ENCODE measurements at places on chromosomes 6 and 20.

- DNase-seq, result no peak
Measured at GRCh38 chr6:54048782-54049181, 62.5 kb upstream of the MLIP start.

- no peak for DNase-seq
Measured at GRCh38 chr20:61510778-61511330, 258.8 kb downstream of the CDH4 start.

DNA sequence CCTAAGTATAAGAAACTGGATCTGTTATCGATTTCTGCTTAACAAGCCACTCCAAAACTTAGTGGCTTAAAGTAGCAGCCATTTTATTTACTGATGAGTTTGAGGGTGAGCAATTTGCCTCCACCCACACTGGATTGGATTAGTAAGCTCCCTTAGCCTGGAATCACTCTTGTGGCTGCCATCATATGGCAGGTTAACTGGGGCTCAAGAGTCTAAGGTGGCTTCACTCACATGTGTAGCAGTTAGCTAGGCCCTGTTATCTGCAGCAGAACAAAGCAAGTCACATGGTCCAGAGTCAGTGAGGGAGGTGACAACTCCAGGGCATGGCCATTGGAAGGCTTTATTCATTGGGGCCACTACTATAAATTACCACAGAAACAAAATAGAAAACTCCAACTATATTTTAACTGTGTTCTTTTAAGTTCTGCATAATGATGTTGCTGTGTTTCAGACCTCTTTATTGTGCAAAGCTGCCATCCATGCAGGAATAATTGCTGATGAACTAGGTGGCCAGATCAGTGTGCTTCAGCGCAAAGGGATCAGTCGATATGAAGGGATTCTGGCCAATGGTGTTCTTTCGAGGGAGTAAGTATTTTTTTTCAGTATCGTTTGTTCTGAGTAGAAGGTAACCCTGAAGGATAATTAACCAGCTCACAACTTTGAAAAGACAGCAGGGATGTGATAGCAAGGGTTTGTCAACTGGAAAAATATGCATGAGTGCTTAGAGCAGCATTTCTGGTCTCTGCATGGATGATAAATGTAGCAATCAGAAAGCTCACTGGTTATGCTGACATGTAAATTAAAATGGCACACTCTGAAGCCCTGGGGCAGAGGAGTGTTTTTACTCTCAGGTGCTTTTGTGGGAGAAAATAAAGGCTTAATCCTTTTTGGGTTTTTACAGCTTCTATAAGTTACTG, 49.6 kb downstream of the DCBLD1 start:
- DNase-seq, result no peak

GRCh38 chr6:87366072-87366827, 21.6 kb downstream of the C6orf163 start:
- no peak for DNase-seq

- peak; percentile 79 for DNase-seq
Measured at GRCh38 chr6:149317644-149318571, at the start of gene TAB2. TSS of gene TAB2 (plus strand) at chr6:149317712. CDS start at chr6:149369998, 52,286 bp downstream.

Measured in activated CD4-positive, alpha-beta T cell treated with anti-CD3 and anti-CD28 coated beads for 24 hours (primary cell).